ENCODE measurements at places on chromosomes 7 and 10. TPM values are rescaled to one million over a fixed set of nuclear protein-coding genes. Genes with fewer than 3 reads are reported as not detected.

GRCh38 chr10:60652628-60653027 is 125.7 kb upstream of the CDK1 start:
- no peak for DNase-seq

Gene OR2A5
- polyA plus RNA-seq, result not detected

DNA sequence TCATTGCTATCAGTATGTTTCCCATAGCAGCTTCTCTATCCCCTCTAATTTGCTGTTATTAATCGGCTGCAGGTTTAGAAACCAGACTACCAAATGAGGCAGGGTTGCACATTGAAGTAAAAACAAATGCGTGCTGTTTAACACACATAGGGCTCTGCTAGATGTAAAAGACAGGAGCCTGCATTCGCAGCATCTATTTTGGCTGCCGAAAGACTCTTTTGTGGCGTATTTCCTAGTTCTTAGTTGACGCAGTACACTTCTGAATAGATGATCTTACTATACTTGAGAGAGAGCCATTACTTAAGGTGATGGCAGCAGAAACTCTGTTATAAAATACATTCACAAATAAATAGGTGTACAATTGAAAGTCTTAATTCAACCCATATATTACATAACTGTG is 21.4 kb downstream of the SGCE start:
- no peak for DNase-seq

GRCh38 chr10:110192552-110192951 is 14.9 kb upstream of the MXI1 start:
- no peak for DNase-seq

GRCh38 chr10:22874189-22874854 is 53.5 kb upstream of the ARMC3 start:
- DNase-seq, result no peak

- DNase-seq, result no peak
Measured at GRCh38 chr7:50396856-50397255, 53.3 kb downstream of the FIGNL1 start.

Gene VWDE
- polyA plus RNA-seq, result 0.69 TPM

- peak; percentile 86 for DNase-seq
Measured at GRCh38 chr7:134778941-134779740, at the start of gene CALD1. Gene CALD1, plus strand, starts transcription at chr7:134779634. Its CDS starts 88,100 bp downstream, at chr7:134867734.

DNA sequence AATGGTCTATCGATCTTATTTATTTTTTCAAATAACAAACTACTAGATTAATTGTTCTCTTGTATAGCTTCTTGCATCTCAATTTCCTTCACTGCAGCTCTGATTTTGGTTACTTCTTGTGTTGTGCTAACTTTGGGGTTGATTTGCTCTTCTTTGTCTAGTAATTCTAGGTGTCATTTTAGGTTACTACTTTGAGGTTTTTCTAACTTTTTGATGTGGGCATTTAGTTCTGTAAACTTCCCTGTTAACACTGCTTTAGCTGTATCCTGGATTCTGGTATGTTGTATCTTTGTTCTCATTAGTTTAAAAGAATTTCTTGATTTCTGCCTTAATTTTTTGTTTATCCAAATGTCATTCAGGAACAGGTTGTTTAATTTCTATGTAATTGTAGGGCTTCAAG is 1188.0 kb downstream of the DNAJB9 start:
- no peak for DNase-seq

Gene GRM8
- not detected for polyA plus RNA-seq

GRCh38 chr10:7261351-7261750 is 149.5 kb downstream of the SFMBT2 start:
- no peak for DNase-seq

Measured in kidney (tissue), 22 donors.